Motor neuron (in vitro differentiated cells): ENCODE measurements at places on chromosomes 1 and 21.
A peak's percentile ranks its signal among the peaks of the same experiment; 100 is the strongest.

DNA sequence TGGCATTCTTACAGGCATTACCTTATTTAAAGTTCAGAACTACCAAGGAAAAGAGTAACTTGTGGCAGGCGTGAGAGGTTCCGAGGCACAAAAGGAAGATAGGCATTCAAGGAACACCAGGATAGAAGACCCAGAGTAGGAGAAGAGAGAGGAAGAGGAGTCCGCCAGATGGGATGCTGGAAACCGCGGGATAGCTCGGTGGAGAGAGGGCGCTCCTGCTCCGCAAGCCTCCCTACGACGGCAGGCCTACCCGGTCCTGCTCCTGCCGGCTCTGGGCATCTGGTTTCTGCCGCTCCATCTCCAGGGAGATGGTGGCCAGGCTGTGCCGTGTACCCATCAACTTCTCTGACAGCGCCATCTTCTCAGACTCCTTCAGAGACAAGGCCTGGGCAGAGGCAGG lies 5.4 kb upstream of the NBPF1 start:
- peak; percentile 5 for ATAC-seq

GRCh38 chr1:57492586-57493226 lies 68.8 kb upstream of the DAB1 start:
- ATAC-seq = peak; percentile 48

DNA sequence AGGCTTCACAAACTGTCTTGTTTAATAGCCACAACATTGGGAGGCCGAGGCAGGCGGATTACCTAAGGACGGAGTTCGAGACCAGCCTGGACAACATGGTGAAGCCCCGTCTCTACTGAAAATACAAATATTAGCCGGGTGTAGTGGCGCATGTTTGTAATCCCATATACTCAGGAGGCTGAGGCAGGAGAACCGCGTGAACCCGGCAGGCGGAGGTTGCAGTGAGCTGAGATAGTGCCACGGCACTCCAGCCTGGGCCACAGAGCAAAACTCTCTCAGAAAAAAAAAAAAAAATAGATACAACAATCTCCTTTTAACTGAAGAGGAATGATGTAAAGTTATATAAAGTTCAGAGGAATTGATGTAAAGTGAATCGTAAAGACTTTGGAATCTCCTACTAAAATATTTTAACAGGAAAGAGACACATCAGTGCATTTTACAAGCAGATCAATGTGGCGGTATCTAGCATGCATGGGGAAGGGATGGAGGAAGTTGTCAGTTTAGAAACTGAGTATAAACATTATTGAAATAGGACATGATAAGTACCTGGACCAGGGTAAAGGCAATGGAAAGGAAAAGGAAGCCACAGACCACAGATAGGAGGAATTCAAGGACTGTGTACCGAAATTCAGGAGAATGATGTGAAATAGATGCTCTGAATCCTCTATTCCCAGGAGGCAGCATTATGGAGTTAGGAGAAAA lies 41.5 kb downstream of the PTPRC start:
- ATAC-seq = no peak

GRCh38 chr1:154937988-154938386 lies 1.5 kb upstream of the PMVK start:
- ATAC-seq = no peak

DNA sequence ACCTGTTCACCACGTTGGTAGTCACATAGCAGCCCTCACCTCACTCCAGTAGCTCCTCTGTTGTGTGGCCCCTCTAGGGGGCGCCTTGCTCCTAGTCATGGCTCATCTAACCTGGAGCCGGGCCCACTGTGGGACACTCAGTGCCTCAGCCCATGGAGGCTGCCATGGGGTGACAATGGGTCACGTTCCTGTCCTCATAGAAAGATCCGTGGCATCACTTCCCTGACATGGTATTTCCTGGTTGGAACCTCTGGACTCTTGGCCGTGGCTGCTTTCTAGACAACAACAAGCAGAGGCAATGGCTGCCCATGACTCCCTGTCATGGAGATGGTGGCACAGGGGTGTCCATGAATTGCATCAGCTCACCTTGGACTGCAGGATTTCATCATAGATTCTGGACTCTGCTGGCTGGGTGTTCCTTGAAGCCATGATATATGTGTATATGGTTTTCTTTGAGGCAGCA lies 27.5 kb upstream of the SLAMF6 start:
- peak; percentile 36 for ATAC-seq

- no peak for ATAC-seq
Measured at GRCh38 chr1:233197940-233198339, 97.6 kb downstream of the PCNX2 start.

- ATAC-seq = peak; percentile 88
Measured at GRCh38 chr1:163399976-163400601, 78.3 kb downstream of the NUF2 start.

DNA sequence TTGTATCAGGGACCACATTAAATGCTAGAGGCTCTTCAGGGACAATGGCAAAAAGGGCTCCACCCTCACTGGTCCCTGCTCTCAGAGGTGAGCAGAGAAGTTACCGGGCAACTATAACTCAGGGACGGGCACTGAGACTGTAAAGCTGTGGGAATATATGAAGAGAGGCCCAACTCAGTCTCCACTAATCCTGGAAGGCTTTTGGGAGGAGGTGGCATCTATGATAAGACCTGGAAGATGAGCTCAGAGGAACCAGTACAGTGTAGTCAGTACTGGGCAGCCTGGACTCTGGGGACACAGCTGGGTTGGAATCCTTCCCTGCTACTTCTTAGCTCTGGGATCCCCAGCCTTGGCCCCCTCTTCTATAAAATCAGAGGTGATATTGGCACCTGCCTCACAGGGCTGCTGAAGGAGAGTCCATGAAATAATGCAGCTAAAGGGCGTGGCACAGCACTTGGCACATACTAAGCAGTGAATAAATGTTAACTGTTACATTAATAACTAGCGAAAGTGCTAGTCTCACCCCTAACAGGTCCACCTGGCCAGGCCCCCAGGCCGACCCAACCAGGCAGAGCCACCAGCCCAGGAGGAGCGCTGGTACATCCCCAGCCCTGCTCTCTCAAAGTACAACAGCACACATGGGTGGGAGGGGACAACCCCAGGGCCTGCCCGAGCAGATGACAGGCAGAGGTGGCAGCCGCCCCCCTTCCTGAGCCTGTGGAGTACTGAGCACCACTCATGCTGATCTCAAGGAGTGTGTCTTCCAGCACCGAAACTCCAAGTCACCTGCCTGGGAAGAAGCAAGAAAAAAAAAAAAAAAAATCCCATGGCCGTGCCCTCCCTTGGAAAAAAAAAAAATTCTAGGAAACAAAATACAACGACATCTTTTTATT lies 62.7 kb downstream of the CASZ1 start:
- ATAC-seq = peak; percentile 12

GRCh38 chr1:227666286-227666685 lies 68.8 kb downstream of the JMJD4 start:
- no peak for ATAC-seq

DNA sequence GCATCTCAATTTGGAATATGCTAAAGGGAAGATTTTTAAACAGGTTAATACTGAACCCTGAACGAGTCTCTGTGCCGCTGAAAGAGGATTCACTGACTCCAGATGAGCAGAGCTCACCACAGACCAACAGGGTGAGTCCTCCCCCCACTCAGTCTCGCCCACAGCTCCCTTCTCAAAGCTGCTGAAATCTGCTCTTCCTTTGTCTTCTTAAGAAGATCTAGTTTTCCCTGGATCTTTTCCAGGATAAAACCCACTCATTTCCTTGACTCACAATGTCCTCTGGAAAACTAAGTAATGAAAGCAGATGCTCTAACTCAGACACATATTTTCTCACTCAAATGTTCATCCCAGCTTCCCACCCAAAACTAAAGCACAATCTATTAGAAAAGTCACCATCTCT lies 447.0 kb upstream of the PKN2 start:
- no peak for ATAC-seq

DNA sequence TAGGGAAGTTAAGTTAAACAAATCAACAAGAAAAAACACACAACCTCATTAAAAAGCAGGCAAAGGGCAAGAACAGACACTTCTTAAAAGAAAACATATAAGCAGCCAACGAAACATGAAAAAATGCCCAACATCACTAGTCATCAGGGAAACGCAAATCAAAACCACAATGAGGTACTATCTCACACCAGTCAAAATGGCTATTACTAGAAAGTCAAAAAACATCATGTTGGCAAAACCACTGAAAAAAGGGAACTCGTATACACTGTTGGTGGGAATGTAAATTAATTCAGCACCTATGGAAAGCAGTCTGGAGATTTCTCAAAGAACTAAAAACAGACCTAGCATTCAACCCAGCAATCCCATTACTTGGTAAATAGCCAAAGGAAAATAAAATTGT lies 51.1 kb downstream of the HSF2BP start:
- ATAC-seq = no peak

- ATAC-seq = no peak
Measured at GRCh38 chr1:60228041-60228491, 154.5 kb upstream of the C1orf87 start.

- no peak for ATAC-seq
Measured at GRCh38 chr1:183497218-183497617, 24.9 kb downstream of the SMG7 start.

DNA sequence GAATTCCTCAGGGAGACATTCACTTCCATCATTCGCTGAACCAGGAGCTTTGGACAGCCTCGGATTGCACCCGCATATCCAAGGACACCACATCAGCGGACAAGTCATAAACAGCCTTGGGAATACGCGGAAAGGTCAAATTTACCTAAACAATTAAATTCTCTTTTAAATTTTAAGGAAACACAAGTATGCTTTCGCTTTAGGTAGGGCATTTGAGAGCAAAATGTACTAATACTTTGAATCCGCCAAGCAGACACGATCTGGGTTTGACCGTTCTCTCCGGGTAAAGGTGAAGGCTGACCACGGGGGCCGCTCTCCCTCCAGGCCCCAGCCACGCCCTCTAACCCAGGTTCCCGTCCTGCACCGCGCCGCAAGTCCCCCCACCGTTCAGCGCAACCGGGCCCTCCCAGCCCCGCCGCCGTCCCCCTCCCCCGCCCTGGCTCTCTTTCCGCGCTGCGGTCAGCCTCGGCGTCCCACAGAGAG lies 479 bp upstream of the ACADM start:
- peak; percentile 88 for ATAC-seq

- peak; percentile 76 for ATAC-seq
Measured at GRCh38 chr1:119743776-119744597, 24.7 kb downstream of the HMGCS2 start.

GRCh38 chr1:116855191-116855619 lies 54.5 kb upstream of the PTGFRN start:
- ATAC-seq = no peak

DNA sequence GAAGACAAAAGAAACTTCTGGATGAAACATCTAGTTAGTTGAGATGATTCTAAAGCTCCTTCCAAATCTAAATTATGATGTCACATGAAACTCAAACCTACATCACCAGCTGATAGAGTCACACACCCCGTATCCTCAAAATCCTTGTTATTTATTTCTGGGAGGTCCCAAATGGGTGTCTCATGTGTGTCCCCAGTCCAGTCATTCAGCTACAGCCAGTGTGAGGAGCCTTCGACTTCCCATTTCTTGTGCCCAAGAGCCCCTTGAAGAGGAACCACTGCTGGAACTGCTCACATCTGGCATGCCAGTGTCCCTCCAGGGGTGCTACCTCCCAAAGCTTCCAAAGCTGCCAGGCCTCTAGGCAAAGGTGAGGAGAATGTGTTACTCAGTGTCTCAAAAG lies 32.5 kb upstream of the KCNA3 start:
- no peak for ATAC-seq
